ENCODE measurements at places on chromosomes 4 and X.

DNA sequence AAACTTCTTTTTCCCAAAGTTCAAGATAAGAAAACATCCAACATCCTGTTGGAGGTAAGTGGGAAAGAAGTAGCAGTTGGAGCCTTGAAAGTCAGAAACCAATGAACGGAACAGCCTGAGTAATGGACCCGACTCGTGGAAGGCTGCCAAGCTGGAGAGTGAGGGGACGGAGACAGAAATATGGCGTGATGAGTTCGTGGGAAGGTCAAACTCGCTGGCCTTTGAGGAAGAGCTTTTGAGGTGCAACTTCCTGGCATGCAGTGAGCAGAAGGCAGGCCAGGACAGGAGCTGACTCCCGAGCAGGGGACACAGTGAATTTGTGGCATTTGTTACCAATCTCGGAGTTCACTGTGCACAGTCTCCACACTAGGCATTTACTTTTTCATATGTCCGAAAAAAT, 1.0 kb upstream of the TRIML1 start:
- no peak for DNase-seq

- peak; percentile 51 for DNase-seq
Measured at GRCh38 chrX:135112096-135112729, 8.1 kb downstream of the ETDB start.

DNA sequence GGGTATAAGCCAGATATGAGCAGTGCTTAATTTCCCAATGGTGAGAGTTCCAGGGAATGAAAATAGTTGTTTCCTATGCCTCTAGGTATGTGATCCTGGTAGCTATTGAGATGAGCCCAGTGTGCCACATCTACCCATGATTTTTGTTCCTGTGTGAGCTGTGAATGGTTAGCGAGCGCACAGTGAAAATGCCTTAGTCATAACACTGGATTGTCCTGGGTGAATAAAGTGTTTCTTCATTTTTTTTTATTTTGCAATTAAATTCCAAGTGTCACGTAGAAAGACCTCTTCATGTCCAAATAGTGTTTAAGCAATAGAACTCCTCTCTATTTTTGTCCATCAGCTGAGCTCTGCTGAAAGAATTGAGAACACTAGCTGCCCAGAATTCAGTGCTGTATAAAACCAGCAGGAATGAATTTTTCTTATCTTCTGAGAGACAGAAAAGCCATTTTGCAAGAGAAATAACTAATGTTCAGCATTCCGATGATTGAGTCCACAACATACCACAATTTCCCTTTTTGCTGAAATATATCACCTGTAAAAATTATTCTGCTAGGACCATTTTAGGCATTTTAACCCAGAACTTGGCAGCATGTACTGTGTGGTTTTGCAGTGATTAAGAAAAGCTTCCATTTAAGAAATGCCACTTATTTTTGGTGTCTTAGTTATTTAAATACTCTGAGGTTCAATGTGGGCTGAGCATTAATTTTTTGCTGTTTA, 5.6 kb downstream of the MAOA start:
- DNase-seq: no peak

- peak; percentile 34 for DNase-seq
Measured at GRCh38 chr4:1227816-1228215, 21.1 kb downstream of the CTBP1 start.

DNA sequence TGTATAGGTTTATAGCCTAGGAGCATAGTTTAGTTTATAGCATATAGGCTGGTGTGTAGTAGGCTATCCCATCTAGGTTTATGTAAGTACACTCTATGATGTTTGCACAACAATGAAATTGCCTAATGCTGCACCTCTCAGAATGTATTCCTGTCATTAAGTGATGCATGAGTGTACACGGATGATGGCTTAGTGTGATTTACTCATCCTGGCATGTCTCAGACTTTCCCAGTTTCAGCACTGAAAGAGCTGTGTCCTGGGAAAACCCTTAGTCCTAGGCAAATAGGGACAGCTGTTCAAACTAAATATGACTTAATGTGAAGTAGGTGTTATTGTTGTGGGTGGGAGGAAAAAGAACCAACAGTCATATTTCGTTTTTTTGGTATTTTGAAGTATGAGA, 264.9 kb upstream of the MAGEB18 start:
- DNase-seq: no peak

DNA sequence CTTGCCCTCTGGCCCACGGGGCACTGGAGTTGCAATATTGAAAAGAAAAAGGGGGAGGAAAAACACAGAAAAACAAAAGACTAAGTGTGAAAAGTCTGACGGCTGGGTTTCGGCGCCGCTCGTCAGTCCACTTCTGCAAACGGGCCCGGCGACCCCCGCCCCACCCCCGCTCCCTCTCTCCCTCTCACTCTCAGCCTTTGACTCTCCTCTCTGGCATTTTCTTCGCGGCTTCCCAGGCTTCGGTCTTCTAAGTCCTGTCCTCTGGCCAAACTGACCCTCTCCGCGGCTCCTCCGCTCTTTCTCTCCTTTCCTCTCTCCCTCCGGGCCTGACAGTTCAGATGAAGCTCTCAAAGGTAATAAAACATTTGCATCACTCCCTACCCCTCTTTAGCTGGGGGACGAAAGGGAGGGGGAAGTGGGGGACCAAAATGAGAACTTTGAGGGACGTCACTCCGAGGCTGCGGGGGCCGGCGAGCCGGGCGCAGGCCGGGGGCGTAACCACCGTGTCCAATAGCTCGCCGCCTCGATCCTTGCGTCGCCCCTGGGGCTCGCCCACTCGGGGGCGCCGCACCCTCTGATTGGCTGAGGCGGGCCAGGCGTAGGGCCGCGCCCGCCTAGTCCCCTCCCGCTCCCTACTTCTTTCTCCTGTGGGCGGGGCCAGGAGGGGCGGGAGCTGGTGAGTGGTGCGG, at the start of gene NKX6-1:
Gene NKX6-1, minus strand, starts transcription at position 358 of the 689 bp plus-strand sequence. CDS start 1,064 bp downstream, outside the sequence.
- no peak for DNase-seq

DNA sequence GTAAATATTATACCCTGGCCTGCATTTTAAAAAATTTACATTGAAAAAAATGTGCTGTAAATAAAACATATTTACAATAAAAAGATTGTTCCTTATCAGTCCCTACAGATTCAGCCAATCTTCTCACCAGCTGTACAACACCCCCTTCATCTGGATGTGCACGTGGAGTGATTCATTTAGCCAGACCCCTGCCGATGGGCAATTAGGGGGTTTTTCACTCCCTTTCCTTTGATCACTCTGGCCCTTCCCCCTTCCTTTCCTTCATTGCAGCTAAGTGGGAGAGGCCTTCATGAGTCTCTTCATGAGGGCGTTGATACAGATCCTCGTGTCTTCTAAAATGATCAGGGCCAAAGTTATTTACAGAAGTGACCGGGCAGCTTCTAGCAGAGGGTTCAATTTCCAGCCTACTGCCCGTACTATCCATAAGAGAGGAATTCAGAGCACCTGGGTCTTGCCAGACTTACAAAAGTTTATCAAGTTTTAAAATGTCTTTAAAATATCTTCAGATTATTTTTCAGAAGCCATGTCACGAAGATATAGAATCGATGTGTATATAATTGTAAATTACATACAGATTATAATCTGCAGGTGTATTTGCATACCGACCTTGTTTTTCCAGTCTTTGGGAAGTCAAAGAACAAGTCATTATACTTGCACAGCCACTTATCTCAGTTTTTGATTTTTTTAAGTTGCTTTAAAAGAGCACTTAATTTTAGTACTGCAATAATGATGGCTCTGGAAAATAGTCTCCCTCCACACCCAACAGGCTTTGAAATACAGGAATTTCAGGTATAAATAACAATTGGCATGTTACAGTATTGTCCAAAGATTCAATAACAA, 21.4 kb upstream of the RASL11B start:
- DNase-seq: no peak

GRCh38 chr4:94598758-94599157, 147.0 kb downstream of the PDLIM5 start:
- no peak for DNase-seq

GRCh38 chr4:57193209-57193810, 83.1 kb upstream of the IGFBP7 start:
- DNase-seq: no peak

DNA sequence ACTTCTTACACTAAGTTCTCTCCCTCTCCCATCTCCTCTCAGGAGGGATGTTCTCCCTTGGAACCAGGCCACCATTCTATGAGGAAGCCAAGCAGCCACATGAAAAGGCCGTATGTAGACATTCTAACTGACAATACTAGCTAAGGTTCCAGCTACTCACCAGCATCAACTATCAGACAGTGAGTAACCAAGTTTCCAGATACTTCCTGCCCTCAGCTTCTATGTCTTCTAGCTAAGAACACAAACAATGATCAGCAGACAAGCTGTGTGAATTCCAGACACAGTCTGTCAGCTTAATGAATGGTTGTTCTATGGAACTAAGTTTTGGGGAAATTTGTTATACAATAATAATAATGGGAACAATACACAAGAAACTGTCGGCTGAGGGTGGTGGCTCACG, 50.8 kb downstream of the SMIM14 start:
- DNase-seq: no peak

GRCh38 chrX:19799319-19800182, 87.8 kb downstream of the SH3KBP1 start:
- DNase-seq: no peak

- DNase-seq: no peak
Measured at GRCh38 chr4:113682730-113683537, 78.6 kb downstream of the CAMK2D start.

GRCh38 chr4:104749062-104749461, 254.4 kb upstream of the CXXC4 start:
- peak; percentile 2 for DNase-seq

DNA sequence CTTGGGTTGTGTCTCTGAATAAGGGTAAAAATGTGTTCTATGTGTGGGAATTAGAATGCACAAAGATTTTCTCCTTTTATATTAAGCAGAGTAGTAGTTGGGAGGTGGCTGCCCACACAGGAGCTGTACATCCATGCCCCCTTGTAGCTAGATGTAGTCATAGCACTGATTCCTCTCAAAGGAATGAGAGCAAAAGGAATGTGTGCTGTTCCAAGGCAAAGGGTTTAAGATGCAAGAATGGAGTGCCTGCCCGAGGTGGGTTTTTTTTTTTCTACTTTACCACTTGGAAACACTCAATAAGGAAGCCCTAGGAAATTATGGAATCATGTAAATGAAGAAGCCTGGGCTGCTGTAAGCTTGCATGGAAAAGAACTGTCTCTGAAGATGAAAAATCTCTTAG, 2183.2 kb upstream of the AGA start:
- no peak for DNase-seq

GRCh38 chr4:16725252-16725651, 173.2 kb downstream of the LDB2 start:
- DNase-seq: no peak

DNA sequence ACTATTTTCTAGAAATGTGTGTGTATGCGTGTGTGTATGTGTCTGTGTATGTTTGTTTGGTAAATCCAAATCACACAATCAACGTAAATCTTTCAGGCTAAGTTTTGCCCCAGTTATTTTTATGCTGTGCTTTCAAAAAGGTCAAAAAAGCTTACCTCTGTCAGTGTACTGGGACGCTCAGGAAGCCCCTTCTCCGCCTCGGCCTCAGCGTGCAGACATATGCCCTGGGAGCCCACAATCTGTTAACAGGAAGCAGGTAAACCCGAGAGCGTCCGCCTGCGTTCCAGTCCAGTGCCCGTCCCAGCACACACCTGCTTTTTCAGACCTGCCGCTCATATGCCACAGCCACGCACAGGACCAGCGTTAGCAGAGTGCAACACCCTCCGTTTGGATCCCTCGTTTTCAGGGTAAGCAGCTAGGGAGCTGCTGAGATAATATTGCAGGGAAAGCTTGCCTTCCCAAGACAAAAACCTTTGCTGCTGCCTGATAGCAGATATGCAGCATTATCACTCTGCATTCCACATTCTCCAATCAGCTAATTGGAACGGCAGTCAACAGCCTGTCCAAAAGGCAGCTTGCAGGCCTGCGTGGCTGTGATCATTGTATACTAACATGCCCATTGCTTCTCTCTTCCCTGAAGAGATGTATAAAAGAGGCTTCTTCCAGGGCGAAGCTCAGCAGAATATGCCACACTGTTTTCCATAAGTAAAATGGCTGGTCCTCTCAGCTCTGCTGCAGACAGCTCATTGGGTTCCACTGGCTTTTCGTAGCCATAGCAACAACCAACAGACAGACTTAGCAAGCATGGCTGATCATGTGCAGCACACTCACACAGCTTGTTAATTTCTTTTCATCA, at the start of gene SORBS2:
Gene SORBS2, minus strand, starts transcription at position 686 of the 856 bp plus-strand sequence. CDS start 121,623 bp downstream, outside the sequence.
- DNase-seq: no peak

DNA sequence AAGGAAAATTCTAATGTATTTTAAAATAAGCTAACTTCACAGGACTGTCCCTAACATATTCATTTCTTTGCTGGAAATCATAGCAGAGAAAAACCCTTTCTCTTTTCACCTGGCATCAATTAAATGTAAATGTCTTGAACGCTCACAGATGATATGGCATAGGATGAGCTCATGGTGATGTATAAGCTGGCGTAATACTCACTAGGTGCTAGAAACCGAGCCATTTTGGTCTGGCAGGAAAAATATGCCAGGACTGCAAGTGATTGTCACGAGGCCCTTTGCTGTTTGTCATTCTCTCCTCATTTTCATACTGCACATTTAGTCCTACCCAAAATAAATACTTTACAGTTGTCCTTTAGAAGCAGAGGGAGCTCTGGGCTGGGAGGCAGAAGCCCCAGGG, 222.7 kb upstream of the LNX1 start:
- no peak for DNase-seq

DNA sequence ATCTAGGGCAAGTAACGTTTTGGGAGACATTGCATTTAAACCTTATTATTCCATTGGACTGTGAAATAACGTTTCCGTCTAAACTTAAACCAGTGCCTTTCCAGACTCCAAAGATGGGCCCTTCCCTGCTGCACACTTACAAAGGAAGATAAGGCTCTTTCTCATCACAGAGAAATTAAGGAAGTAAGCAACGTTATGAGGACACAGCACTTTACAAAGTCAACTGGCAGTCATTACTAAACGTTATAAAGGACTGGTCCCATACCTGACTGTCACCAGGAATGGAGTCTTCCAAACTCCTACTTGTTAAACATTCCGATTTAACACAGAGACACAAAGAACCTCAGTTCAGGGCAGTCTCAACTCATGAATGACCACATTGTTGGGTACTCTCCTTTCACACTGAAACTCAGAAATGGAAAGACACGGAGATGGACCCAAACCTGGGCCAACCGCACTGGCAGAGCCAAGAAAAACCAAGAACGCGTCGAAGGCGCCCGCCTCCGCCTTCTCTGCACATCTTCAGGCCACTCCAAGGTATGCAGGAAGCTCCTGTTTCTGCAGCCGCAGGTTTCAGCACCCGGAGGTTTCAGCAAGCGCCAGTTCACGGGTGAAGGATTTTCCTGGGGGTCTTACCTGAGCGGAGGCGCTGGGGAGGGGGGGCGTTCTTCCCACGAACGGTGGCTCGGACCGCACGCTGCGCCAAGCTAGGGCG, 670 bp downstream of the PAPSS1 start:
- peak; percentile 53 for DNase-seq

- DNase-seq: peak; percentile 59
Measured at GRCh38 chr4:12555011-12555410, 929.1 kb downstream of the RAB28 start.

- DNase-seq: peak; percentile 11
Measured at GRCh38 chr4:112951362-112952312, 97.8 kb upstream of the ANK2 start.

DNA sequence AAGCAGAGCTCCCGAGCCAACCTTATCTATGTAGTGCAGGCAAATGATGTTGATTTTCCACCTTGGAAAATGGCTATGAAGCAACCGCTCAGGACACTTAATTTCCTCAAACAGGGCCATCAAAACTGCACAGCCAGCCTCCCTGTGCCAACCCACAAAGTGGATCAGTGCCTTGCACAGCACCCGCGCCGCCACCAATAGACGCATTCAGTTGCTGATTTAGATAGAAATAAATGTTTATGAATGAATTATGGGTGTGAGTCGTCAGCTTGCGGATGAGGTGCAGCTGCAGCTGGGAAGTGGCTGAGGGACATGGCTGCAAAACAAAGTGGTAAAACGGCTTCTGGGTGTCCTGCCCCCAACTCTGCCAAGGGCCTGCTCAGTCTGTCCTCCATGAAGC, 47.0 kb downstream of the SOD3 start:
- no peak for DNase-seq
